ENCODE measurements at places on chromosomes 6 and 20.

- no peaks in the 10 kb centered on the region for H3K27me3 ChIP-seq
- DNase-seq: no peak
- no peak overlapping the region for H3K4me3 ChIP-seq
- H3K27ac ChIP-seq: no peak overlapping the region
Measured at GRCh38 chr6:83119742-83120300, 52.4 kb downstream of the DOP1A start.

GRCh38 chr6:17962436-17963031, 24.9 kb downstream of the KIF13A start:
- no peak overlapping the region for H3K4me3 ChIP-seq
- H3K27ac ChIP-seq: 0 out of 2 replicates have a peak overlapping the region, but pooled peaks have one; percentile 14
- no peak for DNase-seq
- peaks cover 19% of the 10 kb centered on the region for H3K4me1 ChIP-seq
- no peaks in the 10 kb centered on the region for H3K27me3 ChIP-seq

DNA sequence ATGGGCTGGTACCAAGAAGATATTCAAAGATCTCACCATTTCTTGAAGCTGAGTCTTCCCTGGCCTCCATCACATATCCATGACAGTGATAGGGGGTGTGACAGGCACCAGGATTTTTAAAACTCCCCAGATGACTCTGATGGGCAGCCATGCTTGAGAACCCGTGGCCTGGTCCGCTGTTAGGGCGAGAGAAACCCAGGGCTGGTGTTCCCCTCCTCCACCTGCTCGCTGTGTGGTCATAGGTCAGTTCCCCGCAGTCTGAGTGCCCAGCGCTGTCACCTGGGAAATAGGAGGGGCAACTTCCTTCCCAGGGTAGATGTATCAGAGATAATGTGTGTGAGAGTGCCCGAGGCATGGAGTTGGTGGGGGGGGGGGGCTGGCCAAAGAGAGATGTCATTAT, 50.9 kb downstream of the TMEM242 start:
- no peak overlapping the region for H3K4me3 ChIP-seq
- DNase-seq: no peak
- H3K36me3 ChIP-seq: peaks cover 8% of the 10 kb centered on the region
- peaks cover 23% of the 10 kb centered on the region for H3K4me1 ChIP-seq
- H3K27me3 ChIP-seq: peaks cover 18% of the 10 kb centered on the region

- no peaks in the 10 kb centered on the region for H3K27me3 ChIP-seq
- H3K4me1 ChIP-seq: peaks cover 3% of the 10 kb centered on the region
- H3K27ac ChIP-seq: no peak overlapping the region
- peaks cover 17% of the 10 kb centered on the region for H3K36me3 ChIP-seq
Measured at GRCh38 chr6:79246891-79247290, 12.4 kb upstream of the HMGN3 start.

GRCh38 chr6:134217105-134217797, 100.7 kb downstream of the SGK1 start:
- H3K4me1 ChIP-seq: 0 out of 2 replicates have a peak, but pooled peaks cover 3% of the 10 kb centered on the region
- no peak overlapping the region for H3K4me3 ChIP-seq
- H3K36me3 ChIP-seq: no peaks in the 10 kb centered on the region
- no peak overlapping the region for H3K27ac ChIP-seq
- no peak for DNase-seq

- H3K4me1 ChIP-seq: peaks cover 18% of the 10 kb centered on the region
- peak; percentile 59 for DNase-seq
- H3K36me3 ChIP-seq: no peaks in the 10 kb centered on the region
- H3K27ac ChIP-seq: no peak overlapping the region
- no peak overlapping the region for H3K4me3 ChIP-seq
Measured at GRCh38 chr6:136334853-136335252, 45.2 kb upstream of the BCLAF1 start.

DNA sequence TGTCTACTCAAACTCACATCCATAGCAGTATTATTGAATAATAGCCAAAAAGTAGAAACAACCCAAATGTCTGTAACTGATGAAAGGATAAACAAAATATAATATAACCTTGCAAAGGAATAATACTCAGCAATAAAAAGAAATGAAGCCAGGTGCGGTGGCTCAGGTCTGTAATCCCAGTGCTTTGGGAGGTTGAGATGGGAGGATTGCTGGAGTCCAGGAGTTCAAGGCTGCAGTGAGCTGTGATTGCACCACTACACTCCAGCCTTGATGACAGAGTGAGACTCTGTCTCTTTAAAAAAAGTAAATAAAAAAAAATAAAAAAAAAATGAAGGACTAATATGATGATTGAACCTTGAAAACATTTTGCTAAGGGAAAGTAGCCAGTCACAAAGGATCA, 22.1 kb upstream of the KIF16B start:
- no peak overlapping the region for H3K27ac ChIP-seq
- H3K27me3 ChIP-seq: no peaks in the 10 kb centered on the region
- H3K4me1 ChIP-seq: no peaks in the 10 kb centered on the region

GRCh38 chr20:13770141-13770540, 14.6 kb downstream of the ESF1 start:
- peaks cover 79% of the 10 kb centered on the region for H3K36me3 ChIP-seq
- no peaks in the 10 kb centered on the region for H3K27me3 ChIP-seq
- no peak for DNase-seq

- no peak for DNase-seq
- no peaks in the 10 kb centered on the region for H3K27me3 ChIP-seq
- H3K36me3 ChIP-seq: no peaks in the 10 kb centered on the region
- peaks cover 2% of the 10 kb centered on the region for H3K4me1 ChIP-seq
- H3K4me3 ChIP-seq: no peak overlapping the region
Measured at GRCh38 chr6:137086031-137086430, 41.3 kb upstream of the IL20RA start.

DNA sequence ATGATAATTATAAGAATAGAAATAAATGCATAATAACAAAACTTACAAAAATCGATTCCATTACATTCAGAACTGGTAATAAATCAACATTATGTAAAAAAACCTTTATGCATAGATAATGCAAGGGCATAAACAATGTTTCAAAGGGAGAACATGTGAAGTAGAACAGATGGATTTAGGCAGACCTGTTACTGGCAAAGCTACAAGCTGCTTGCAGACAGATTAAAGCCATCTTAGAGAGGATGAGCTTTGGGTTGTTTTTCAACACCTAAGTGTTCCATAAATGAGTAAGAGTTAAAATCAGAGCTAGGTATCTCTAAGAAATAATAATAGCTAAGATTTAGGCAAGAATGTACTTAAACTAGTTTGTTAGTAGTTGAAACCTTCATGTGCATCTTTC, 37.2 kb downstream of the SNAP25 start:
- H3K27ac ChIP-seq: no peak overlapping the region
- H3K4me3 ChIP-seq: no peak overlapping the region
- no peaks in the 10 kb centered on the region for H3K27me3 ChIP-seq
- no peak for DNase-seq
- H3K4me1 ChIP-seq: peaks cover 20% of the 10 kb centered on the region
- no peaks in the 10 kb centered on the region for H3K36me3 ChIP-seq

DNA sequence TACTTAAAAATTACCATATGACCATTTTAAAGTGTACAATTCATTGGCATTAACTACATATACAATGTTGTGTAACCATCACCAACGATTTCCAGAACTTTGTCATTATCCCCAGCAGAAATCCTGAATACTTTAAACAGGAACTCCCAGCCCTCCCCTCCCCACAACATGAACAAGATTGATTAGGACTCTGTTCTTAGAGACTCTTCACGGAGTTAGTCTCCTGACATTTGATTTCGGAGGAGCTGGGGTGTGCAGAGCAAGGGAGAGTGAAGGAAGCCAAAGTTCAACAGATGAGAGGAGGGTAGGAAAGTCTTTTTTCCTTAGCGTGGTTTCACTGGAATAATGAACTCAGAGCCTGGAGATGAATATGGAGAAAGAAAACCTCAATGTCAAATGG, 17.2 kb upstream of the QKI start:
- no peaks in the 10 kb centered on the region for H3K27me3 ChIP-seq
- H3K4me1 ChIP-seq: peaks cover 55% of the 10 kb centered on the region
- H3K27ac ChIP-seq: peak overlapping the region; percentile 78
- no peak for DNase-seq
- peak overlapping the region; percentile 47 for H3K4me3 ChIP-seq

GRCh38 chr6:36126553-36127458, 3.5 kb upstream of the MAPK13 start:
- H3K27ac ChIP-seq: no peak overlapping the region
- no peaks in the 10 kb centered on the region for H3K36me3 ChIP-seq
- peaks cover 10% of the 10 kb centered on the region for H3K27me3 ChIP-seq
- peaks cover 25% of the 10 kb centered on the region for H3K4me1 ChIP-seq
- no peak overlapping the region for H3K4me3 ChIP-seq

DNA sequence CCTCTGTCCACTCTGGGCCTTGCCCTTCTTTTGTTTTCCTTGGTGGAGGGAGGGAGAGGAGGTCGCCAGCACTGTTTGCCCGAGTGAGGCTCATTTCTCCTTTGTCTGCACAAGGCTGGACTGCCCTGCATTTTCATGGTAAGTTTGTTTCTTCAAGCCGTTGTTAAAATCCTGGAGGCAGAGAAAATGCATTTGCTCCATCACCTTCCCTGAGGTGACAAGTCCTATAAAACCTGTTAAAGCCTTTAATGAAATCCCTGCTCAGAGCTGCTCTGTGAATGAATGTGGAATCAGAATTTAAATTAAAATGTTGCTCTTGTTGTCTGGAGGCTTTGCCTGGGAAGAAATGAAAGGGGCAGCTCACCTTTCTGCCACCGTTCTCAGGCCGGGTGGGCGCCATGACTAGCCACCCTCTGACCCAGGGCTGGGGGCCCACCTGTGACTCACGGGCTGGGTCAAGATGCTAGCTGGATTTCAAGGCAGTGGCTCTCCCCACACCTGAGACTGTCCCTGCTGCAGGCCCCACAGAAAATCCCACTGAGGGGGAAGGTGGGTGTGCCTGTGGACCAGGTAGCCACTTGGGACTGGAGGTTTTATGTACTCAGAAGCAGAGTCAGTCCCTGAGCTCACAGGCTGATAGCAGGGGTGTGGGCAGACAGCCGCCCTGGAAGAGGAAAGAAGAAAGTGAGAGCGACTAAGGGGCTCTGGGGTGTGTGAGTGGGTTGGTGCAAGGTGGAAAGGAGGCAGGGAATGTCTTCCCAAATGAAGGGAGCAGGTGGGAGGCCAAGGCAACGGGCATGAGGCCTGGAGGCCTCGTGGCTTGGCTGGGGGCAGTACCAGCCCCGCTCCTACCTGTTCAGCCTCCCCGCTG, 24.0 kb upstream of the MYT1 start:
- no peaks in the 10 kb centered on the region for H3K27me3 ChIP-seq
- peak overlapping the region; percentile 36 for H3K27ac ChIP-seq
- H3K4me1 ChIP-seq: 0 out of 2 replicates have a peak, but pooled peaks cover 5% of the 10 kb centered on the region
- peaks cover 17% of the 10 kb centered on the region for H3K36me3 ChIP-seq

- H3K27me3 ChIP-seq: no peaks in the 10 kb centered on the region
- H3K4me1 ChIP-seq: peaks cover 60% of the 10 kb centered on the region
- H3K27ac ChIP-seq: no peak overlapping the region
- H3K36me3 ChIP-seq: peaks cover 8% of the 10 kb centered on the region
- DNase-seq: no peak
- H3K4me3 ChIP-seq: no peak overlapping the region
Measured at GRCh38 chr6:42418724-42419123, 33.0 kb downstream of the TRERF1 start.

DNA sequence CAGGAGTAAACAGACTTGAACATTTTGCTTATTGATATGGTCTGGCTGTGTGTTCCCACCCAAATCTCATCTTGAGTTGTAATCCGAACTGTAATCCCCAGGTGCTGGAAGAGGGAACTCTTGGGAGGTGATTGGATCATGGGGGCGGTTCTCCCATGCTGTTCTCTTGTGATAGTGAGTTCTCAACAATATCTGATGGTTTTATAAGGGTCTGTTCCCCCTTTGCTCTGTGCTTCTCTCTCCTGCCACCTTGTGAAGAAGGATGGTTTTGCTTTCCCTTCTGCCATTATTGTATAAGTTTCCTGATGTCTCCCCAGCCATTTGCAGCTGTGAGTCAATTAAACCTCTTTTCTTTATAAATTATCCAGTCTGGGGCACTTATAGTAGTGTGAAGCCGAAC, 40.0 kb downstream of the MYLIP start:
- H3K27me3 ChIP-seq: no peaks in the 10 kb centered on the region
- no peak overlapping the region for H3K4me3 ChIP-seq
- H3K27ac ChIP-seq: no peak overlapping the region
- H3K4me1 ChIP-seq: peaks cover 25% of the 10 kb centered on the region
